ENCODE measurements at places on chromosomes 3 and 15. TPM values are rescaled to one million over a fixed set of nuclear protein-coding genes. Genes with fewer than 3 reads are reported as not detected.

The CCR8 gene
- total RNA-seq = not detected

The CLK3 gene
- 47.3 TPM for total RNA-seq

DNA sequence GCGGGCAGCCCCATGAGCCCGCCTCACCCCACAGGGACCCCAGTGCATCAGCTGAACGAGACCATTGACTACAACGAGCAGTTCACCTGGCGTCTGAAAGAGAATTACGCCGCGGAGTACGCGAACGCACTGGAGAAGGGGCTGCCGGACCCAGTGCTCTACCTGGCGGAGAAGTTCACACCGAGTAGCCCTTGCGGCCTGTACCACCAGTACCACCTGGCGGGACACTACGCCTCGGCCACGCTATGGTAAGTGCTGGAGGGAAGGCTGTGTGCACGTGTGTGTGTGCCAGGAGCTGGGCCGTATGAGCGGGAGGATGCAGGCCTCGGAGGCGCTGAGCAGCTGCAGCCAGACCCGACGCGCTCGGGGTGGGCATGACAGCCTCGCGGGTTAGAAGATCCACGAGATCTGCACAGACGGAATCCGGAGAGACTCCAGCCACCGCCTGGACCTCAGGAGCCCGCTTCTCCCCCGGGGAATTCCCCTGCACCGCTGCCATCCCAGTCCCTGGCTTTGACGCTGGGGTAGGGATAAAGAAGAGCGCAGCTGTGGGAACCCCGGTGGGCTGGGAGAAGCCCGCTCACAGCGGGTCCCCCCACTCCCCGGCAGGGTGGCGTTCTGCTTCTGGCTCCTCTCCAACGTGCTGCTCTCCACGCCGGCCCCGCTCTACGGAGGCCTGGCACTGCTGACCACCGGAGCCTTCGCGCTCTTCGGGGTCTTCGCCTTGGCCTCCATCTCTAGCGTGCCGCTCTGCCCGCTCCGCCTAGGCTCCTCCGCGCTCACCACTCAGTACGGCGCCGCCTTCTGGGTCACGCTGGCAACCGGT, 2.6 kb downstream of the DUOXA2 start:
- no peak for DNase-seq

- DNase-seq = no peak
These were observed 87.3 kb downstream of the SMAD6 start for GRCh38 chr15:66789029-66790025.

DNA sequence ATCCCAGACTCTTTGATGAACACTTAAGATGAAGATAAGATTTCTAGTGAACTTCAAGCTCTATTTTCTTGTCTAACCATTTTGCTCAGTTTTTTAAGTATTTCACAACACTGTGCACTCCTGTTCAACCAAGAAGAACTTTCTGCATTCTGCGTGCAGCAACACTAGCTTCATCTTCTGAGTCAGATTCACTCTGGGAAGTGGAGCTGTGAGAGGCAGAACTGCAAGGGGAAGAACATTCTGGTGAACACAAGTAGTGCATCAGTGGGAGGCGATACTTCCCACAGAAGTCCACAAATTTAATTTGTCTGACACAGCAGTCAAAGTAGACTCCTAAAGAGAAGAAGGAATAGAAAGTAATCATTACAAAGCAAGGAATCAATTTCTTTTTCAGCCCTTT, 18.1 kb downstream of the LRRC58 start:
- no peak for DNase-seq

- no peak for DNase-seq
These were observed 17.7 kb downstream of the MYNN start for GRCh38 chr3:169790687-169791429.

- no peak for DNase-seq
These were observed 325.0 kb downstream of the FOXP1 start for GRCh38 chr3:71258526-71258925.

GRCh38 chr15:41982133-41982930, 10.0 kb upstream of the EHD4 start:
- DNase-seq = no peak

All from Right ventricle myocardium inferior (tissue), 1 donor.